Left lung (tissue), 14 donors: ENCODE measurements at places on chromosomes 6 and 20. TPM values are rescaled to one million over a fixed set of nuclear protein-coding genes. Genes with fewer than 3 reads are reported as not detected.
A peak's percentile ranks its signal among the peaks of the same experiment; 100 is the strongest.

Gene LRFN2
- polyA plus RNA-seq: 0.18 TPM

Gene CMTR1
- 50.8 TPM for polyA plus RNA-seq

Gene NAPB
- polyA plus RNA-seq: 25.4 TPM

Gene SERINC1
- polyA plus RNA-seq: 156 TPM

Gene CFAP206
- polyA plus RNA-seq: 4.3 TPM

- peak; percentile 71 for DNase-seq
Observed at GRCh38 chr20:33554914-33555420, 65.1 kb downstream of the CBFA2T2 start.

GRCh38 chr6:14596410-14596809 lies 478.8 kb downstream of the CD83 start:
- no peak for DNase-seq

DNA sequence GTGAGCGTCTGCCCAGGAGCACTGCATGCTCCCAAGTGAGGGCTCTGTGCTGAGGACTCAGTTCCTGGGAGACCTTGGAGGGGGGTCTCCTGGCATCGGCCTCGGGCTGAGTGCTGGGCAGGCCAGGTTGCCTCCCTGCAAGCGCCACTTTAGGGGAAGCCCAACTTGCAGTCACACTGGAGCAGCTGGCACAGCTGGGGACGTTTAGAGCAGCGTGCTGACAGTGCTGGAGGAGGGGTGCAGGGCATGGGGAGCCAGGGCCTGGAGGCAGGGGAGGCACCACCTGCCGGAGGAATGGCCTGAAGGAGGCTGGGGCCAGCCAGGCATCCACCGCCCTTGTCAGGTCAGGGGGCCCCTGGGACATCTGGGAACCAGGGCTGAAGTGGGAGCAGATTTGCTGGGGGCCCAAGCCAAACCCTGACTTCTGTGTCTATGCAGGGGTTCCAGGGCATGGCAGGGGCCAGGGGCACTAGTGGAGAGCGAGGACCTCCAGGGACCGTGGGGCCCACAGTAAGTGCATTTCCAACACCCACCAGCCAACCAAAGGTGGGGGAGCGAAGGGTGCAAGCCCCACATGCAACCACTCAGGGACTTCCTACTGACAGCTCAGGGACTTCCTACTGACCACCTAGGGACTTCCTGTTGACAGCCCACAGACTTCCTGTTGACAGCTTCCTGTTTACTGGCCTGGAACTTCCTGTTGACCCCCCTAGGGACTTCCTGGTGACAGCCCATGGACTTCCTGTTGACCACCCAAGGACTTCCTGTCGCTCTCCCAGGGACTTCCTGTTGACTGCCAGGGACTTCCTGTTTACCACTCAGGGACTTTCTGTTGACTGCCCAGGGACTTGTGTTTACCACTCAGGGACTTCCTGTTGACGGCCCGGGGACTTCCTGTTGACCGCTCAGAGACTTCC lies 33.6 kb downstream of the COL20A1 start:
- no peak for DNase-seq

GRCh38 chr6:24330137-24330732 lies 27.6 kb downstream of the DCDC2 start:
- no peak for DNase-seq

DNA sequence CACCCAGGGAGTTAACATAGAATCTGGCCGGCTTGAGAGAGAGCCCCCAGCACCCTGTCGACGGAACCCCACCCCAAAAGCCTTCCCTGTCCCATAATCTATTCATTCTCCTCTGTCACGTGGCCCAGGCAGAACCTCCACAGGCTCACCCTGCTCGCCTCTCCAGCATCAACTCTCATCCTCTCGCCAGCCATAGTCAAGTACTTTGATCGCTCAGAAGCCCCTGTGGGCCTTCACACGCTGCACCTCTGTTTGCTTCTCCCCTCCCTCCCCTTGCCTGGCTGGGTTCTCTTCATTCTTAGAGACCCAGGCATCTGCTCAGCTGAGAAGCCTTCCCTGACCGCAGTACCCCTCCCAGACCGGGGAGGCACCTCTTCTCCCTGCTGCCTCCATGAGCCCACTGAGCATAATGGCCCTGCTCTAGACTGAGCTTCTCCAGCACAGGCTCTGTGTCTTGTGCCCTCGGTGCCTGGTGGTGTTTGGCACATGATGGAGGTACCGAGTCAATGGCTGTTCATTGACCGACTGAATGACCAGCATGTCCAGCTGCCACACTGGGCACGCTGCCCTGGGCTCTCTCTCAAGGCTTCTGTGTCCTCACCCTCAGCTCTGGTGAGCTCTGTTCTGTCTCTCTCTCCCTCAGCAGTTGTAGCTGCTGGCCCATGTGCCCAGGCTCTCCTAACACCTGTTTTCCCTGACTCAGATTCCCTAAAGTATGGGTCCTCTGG lies 33.7 kb downstream of the PKIG start:
- DNase-seq: no peak

- DNase-seq: no peak
Observed at GRCh38 chr20:40986774-40987173, 41.8 kb upstream of the TOP1 start.

- DNase-seq: no peak
Observed at GRCh38 chr20:59422872-59423544, 122.6 kb downstream of the EDN3 start.

DNA sequence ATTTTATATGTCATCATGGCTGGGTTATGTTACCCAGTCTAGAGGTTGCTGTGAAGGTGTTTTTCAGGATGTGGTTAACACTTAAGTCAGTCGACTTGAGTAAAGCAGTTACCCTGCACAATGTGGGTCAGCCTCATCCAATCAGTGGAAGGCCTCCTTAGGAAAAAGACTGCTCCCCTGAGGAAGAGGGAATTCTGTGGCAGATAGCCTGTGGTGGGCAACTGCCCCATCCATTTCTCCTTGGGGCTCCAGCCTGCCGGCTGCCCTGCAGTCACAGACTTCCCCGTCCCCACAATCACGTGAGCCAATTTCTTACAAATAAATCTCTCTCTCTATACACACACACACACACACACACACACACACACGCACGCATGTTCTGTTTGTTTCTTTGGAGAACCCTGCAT lies 34.5 kb upstream of the MPC1 start:
- no peak for DNase-seq

- DNase-seq: peak; percentile 66
Observed at GRCh38 chr20:18276821-18277220, 11.5 kb upstream of the ZNF133 start.

DNA sequence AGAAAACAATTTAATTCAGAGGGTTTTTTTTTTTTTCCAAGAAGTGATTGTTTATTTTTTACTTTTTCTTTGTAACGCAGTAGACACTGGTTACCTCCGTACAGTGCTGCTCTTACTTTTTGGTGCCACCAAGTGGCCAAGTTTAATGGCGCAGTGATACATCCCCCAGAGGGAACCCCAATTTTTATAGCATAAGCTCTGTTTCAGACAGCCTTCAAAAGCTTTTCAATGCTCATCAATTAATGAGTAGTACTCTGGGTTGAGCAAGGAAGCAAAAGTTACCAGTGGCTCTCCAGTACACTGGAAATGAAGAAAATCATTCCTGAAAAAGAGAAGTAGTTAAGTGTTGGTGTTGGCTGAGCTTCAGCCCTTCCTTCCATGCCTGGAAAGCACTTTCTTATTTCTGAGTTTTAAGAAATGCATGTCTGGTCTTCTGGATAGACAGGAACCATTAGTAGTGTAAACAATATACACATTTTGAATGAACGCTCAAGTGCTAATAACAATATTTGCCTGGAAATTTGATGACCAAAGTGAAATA lies 129.1 kb upstream of the SMLR1 start:
- DNase-seq: no peak

DNA sequence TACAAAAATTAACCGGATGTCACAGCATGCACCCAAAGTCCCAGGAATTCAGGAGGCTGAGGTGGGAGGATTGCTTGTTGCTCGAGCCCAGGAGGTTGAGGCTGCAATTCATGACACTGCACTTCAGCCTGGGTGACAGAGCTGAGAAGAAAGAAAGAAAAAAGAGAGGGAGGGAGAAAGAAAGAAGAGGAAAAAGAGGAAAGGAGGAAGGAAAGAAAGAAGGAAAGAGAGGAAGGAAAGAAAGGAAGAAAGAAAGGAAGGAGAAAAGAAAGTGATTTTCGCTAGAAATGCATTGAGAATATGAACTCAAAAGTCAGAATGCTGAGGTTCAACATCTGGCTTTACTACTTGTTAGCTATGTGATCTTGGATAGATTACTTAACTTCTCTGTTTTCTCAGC lies 6.6 kb downstream of the SENP6 start:
- no peak for DNase-seq

DNA sequence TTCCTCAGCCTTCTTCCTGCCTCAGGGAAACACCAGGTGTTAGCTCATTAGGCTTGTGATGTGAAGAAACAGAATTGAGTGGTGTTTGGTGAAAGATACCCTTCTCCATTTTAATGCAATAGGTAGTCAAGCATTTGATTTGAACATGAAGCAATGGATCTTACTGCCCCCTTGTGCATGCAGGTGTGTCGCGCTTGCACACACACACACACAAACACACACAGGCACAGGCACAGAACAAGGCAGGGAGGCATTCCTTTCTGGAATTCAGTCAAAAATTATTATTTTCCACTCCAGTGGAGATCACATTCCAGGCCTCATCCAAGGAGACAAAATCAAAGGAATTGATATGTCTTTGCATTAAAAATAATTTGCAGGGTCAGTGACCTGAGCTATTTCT lies 667.0 kb upstream of the MARCKS start:
- no peak for DNase-seq

GRCh38 chr6:166025149-166025898 lies 142.3 kb downstream of the TBXT start:
- DNase-seq: no peak

DNA sequence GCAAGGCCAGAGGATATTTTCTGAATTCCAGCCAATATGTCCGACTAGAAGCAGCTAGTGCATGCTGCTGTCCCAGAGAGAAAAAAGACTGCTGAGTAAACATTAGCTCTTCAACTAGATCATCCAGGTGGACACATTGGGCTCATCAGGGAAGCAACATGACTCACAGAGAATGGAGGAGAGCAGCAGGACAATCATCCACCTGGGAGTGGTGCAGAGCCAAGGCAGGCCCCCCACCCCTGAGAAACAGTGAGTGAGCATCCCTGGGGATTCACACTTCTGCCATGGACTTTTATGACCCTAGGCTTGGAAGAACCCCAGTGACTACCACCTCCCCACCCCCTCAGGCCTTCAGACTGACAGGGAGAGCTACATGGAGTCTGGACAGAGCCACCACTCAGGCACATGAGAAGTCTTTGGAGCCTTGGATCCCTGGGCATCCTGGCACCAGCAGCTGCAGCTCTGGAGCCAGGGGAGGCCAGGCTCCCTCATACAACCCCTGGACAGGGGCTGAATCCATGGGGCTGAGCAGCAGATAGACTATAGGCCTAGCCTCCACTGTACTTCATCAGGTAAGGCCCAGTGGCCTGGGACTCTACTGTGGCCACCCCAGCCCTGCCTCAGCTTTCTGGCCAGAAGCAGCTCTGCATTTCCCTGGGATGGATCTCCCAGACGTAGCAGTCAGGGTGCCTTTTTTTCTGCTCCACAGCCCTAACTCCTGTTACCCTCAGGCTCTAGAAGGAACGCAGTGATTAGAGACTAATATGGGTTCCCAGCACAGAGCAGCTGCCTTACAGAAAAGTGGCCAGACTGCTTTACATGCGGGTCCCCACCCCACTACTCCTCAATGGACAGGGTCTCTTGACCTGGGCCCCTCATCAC lies 82.9 kb upstream of the RNF217 start:
- no peak for DNase-seq

DNA sequence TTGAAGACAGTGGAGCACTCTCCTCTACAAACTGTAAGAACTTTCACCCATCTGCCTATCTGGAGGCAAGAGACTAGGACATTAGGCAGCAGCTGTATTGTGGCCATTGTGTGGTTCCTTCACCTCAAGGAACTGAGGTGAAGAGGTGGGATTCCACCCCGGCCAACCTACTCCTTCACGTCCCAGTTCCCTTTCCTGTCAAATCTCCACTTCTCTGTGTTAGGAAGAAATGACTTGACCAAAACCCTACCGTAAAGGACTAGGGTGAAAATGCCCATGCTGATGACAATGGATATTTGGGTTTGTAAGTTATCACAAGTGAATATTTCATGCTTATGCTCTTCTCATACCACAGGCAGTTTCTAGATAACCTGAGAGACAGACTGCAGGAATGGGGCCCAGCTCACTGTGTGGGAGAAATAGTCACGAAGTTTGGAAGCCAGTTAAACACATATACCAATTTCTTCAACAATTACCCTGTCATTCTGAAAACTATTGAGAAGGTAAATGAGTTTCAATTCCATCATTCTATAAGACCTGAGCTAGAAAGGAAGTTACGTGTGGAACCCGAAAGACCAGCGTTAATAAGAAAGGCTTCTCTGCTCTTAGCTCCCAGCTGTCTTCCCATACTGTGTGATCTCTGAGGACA lies 86.6 kb downstream of the ECT2L start:
- DNase-seq: no peak

- DNase-seq: no peak
Observed at GRCh38 chr6:129309154-129309553, 400.8 kb downstream of the ARHGAP18 start.

- no peak for DNase-seq
Observed at GRCh38 chr6:99331531-99331930, 17.9 kb downstream of the FAXC start.

GRCh38 chr6:84500726-84501125 lies 263.7 kb downstream of the TBX18 start:
- DNase-seq: no peak

DNA sequence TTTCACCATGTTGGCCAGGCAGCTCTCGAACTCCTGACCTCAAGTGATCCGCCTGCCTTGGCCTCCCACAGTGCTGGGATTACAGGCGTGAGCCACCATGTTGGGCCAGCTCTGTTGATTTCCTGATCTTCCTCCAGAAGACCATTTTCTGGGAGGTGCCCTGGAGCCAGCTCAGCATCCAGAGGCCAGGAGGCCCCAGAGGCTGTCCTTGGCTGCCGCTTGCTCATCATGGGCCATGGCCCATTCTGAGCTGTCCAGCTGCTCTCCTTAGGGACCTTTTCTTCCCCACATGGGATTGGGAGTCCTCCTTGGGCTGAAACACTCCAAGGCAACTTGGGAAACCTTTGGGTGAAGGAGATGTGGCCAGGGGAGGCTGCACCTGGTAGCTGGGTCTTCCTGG lies 15.4 kb downstream of the LRRC73 start:
- no peak for DNase-seq

GRCh38 chr6:25156123-25156522 lies 123.1 kb upstream of the CARMIL1 start:
- DNase-seq: no peak

DNA sequence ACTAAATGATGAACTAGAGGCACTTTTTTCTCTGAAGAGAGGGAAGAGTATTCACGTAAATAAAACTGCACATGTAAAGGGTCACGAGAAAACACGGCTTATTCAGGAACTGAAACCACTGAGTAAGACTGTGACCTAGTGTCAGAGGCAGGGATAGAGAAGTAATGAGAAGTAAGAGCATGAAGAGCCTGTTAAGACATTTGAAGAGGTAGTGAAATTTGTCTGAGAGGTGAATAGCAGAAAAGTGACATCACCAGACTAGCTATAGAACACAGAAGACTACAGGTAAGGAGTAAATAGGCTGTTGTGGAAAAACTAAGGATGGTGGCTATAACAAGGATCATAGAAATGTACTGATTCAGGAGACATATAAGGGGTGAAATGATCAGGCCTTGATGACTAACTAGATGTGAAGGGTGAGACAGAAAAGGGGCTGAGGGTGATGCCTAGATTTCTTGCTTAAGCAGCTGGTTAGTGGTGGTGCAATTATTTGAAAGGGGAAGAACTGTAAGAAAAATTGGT lies 76.8 kb downstream of the REV3L start:
- DNase-seq: no peak
